ENCODE measurements at places on chromosomes 11 and 22.

DNA sequence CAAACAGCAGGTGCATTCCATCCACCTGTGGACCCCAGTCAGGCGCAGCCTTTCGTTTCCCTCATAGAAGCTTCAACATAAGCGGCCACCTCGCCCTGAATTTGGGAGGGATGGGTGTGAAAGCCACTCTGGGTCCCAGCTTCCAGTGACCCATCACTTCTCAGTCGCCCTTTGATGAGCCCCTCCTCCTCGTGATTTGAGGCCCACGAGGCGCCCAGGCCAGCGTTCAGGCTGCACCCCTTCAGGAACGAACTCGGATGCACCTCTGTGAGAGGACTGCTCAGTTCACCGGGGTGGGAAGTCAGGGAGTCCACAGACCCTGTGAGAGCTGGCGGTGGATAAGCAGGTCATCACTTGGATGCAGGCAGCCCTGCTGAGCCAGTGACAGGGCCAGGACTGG lies 1118.2 kb downstream of the BRD1 start:
- DNase-seq, result no peak

DNA sequence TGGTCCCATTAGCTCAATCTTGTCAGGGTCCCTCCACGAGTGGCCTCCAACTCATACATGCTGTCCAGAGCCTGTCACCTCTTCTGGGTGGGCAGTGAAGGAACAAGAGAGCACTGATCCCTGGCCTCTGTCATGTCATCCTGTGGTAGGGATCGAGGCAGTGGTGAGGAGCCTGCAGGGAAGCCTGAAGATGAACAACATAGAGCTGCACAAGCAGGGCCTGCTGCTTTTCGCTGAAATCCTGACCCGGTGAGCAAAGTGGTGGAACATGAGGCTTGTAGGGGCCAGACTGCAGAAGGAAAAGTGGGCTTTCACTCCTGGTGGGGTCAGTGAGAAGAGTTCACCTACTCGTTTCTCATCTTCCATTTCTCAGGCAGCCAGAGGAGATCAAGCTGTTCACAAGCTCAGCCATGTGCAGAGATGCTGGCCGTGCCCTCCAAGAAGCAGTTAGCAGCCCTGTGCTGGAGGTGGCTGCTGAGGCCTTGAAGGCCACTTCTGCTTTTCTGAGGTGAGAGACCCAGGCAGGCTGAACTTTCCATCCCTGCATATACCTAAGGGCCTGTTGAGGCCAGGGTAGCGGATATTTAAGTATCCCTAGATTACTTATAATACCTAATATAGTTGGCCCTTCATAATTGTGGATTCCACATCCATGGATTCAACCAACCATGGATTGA lies 32.9 kb downstream of the MEI1 start:
- DNase-seq, result no peak

DNA sequence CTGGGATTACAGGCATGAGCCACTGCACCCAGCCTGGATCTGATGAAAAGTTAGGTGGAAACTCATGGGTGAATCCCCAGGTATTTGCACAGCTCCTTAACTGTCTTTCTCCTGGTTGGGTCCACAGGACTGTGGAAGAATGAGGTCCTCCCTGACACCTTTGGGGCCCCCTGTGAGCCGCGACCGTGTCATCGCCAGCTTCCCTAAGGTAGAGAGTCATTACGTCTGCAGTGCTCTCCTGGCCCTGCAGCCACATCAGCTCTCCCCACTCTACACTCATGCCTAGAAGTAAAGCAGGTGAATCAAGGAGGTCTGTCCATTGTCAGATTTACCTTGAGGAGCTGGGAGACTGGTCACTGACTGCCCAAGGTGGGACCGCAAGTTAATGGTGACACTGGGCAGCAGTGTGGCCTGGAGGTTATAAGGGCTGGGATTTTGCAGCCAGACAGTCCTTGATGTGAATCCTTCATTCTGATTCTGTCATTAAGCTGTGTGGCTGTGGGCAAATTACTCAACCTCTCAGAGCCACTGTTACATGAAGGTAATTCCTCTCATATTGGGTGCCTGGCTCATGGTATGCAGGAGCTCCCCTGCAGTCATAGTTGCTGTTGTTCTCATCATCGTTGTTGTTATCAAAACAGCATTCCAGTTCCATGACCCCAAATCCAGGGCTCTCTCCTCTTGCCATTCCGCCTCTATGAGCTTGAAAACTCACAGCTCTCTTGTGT lies 1.4 kb downstream of the RAB36 start:
- DNase-seq, result no peak

DNA sequence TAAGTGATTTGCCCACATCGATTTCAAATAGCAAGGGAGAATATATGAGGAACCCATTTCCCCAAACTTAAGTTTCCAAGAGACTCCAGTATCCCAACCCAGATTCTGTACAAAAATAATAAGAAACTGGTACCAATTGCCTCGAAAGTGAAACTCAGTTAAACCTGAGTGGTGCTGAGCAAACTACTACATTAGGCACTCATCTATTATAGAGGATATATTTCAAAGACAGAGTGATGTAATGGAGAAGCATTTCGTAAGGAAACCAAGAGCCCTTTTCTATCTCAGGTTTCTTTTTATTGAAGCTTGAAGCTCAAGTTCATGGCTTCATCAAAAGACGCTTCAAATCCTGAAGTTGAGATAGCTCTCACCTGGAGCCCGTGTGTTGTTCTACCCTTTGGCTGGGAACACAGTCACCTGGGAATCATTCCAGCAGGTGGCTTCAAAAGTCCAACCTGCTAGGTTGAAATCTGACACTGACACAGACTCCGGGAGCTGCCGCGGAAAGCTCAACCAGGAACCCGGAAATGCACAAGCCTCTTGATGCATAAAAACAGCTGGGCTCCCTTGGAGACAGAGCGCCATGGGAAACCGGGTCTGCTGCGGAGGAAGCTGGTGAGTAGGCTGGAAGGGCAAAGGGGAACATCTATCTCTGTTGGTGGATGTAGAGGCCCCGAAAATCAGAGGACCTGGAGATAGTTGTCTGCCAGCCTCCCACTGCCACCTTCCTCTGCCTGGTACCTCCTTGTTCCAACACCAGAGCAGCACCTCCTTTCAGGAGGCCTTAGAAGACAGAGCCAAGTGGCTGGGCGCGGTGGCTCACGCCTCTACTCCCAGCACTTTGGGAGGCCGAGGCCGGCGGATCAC lies at the start of gene C11orf52:
Gene C11orf52, plus strand, starts transcription at position 524 of the 867 bp plus-strand sequence. Its CDS starts 60 bp downstream, at position 584.
- DNase-seq, result no peak

GRCh38 chr11:9853929-9854552 lies 190.2 kb downstream of the SWAP70 start:
- DNase-seq, result no peak

GRCh38 chr11:128232588-128232987 lies 354.8 kb downstream of the ETS1 start:
- no peak for DNase-seq

DNA sequence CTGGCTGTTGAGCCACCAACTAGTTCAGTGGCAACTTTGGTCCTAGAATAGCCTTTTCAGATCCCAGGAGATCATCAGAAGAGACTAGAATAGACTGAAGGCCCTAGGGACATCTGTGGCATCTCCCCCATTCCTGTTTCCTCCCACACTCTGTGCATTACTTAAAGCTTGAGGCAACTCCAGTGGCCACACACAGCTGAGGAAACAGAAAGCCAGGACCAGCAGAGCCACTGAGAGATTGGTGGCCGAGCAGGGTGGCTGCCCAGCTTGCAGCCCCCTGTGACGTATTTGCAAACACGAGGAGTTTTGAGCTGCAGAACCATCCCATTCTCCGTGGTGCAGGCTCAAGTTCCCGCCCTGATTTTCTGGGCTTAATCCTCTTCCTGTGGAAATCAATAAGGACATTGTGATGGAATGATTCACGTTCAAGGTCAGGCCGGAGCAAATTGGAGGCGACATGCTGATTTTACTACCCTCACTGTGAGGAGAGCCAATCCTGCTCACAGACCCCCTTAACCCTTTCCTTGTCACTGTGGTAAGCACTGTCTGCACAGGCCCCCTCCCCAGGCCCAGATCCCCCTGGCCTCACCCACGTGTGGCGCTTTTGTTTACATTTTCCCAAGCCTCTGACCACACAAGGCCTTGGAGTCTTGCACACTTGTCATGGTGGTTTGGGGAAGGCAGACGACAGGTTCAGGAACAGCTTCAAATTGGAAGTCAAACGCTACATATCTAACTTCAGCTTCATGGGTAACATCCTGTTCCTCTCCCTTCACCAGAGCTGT lies 69.1 kb upstream of the MYOD1 start:
- no peak for DNase-seq

GRCh38 chr11:66314561-66315497 lies 2.0 kb downstream of the CD248 start:
- DNase-seq, result no peak

DNA sequence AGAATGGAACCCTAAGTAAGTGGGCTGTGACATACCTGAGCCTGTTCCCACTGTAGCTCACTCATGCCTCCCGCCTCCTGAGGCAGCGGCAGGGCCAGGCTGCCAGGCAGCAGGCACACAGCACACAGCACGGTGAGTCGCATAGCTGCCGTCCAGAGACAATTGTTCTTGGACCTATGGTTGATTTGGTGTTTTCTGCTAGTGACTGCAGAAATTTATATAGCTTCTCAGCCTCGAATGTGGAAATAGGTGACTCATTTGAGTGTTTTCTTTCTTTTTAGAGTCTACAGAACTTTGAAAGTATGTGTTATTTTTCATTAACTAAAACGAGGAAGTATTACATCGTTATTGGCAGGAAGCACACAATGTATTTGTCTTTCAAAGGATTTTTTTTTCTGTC lies at the start of gene MMP7:
Gene MMP7, minus strand, starts transcription at position 190 of the 400 bp plus-strand sequence. Its CDS starts 47 bp downstream, at position 143.
- no peak for DNase-seq

GRCh38 chr11:46265764-46266163 lies 11.7 kb upstream of the CREB3L1 start:
- DNase-seq, result no peak

- no peak for DNase-seq
These were observed 826 bp upstream of the DGAT2 start for GRCh38 chr11:75767793-75768111.

DNA sequence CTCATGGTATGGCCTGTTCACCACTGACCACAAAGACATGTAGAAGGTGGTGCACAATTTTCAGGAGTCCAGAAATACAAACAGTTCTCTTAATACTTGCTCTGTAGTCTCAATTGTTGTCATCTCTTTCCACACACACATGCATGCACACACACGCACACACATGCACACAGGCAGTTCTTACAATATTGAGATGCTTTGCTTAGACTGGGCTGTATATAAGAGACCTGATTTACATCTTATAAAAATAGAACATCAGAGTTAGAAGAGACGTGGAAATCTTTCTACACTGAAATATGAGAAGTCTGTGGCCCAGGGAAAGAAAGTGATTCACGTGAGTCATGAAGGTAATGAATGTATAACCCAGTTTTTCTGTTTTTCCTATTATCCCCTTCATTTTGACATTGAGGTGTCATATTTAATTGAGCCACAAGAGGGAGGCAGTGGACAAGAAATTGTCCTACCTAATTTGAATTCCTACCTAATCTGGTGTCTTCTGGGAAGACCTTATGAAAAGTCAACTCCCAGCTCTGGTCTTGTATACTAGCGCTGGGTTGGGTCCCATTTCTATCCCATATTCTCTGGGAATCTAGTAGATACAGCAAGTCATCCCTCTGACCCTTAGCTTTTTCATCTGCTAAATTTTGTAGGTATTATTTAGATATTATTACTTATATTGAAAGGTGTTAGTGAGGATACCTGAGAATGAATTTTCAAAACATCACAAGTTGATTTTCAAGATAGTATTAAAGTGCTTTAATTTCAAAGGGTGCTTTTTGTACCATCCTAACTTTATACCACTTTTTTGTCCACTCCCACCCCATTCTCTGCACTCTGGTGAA lies 14.9 kb upstream of the MS4A4A start:
- peak; percentile 26 for DNase-seq

DNA sequence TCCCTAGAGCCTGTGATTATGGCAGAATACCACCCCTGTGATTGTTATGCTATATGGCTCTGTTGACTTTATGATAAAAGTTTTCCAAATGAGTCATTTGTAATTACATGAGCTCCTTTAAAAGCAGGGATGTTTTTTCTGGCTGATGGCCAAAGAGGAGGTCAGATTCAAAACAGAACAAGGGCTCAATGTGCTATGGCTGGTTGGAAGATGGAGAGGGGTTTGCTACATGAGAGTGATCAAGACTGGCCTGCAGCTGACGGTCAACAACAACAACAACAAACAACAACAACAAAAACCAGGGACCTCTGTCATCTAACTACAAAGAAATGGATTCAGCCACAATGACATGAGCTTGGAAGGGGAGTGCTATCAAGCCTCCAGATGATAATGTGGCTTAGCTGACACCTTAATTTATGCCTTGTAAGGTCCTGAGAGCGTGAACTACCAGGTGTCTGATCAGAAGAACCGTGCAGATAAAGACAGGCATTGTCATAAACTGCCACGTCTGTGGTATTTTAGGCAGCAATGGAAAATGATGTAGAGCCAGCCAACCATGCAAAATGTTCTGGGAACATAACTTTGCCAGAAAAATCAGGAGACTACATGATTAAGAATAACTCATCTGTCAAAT lies 47.2 kb downstream of the PIWIL3 start:
- DNase-seq, result no peak

GRCh38 chr22:37020192-37020479 lies 594 bp downstream of the MPST start:
- peak; percentile 26 for DNase-seq

- DNase-seq, result no peak
These were observed 8.2 kb downstream of the C1QTNF6 start for GRCh38 chr22:37179622-37180420.

DNA sequence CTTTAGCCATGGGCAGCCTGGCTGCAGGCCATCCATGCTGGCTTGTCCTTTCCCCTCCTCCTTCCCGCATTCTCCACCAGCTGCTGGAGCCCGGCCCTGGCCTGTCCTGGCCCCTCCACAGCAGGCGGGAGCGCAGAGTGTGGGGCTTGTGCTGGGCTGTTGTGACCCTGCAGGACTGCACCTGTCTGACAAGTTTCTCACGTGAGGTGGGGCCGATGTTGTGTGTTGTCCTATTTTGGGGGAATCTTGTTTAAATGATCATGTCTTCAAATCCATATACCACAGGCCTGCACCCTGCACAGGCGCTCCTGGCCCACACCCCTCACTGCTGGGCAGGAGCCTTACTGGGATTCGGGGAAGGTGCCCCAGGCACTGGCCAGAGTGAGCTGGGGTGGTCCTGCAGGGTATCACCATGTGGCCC lies 30.4 kb downstream of the TBC1D22A start:
- no peak for DNase-seq

GRCh38 chr11:117189191-117189940 lies 9.8 kb upstream of the TAGLN start:
- DNase-seq, result no peak

- no peak for DNase-seq
These were observed 141.7 kb downstream of the CHST1 start for GRCh38 chr11:45523760-45524159.

GRCh38 chr11:67415501-67416304 lies at the start of gene CARNS1:
Gene CARNS1 (plus strand): TSS chr11:67415678. CDS start chr11:67416200, 522 bp downstream.
- DNase-seq, result no peak

GRCh38 chr11:16002942-16003341 lies 353.4 kb downstream of the SOX6 start:
- DNase-seq, result no peak
